Omental fat pad (tissue), 4 donors: ENCODE measurements at places on chromosomes 7 and 10.

- DNase-seq = no peak
These were observed 36.8 kb upstream of the INPP5F start for GRCh38 chr10:119689016-119689580.

DNA sequence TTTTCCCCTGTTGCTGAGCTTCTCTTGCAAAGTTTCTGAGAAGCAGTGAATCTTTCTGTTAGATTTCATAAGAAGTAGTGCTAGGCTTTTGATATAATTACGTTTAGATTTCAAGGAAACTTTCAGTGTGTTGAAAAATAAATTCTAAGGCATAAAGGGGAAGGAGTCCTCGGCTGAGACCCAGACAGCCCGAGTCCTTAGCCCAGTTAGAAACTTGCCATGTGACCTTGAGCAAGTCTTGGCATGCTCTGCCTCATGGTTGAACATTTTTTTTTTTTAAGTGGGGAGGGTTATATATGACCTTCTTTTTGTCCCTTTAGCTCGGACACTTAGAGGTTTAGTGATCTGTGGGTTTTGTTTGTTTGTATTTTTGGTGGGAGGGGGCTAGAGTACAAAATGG, 117.5 kb downstream of the TCF7L2 start:
- no peak for DNase-seq

- no peak for DNase-seq
These were observed 102.7 kb downstream of the CALN1 start for GRCh38 chr7:72309476-72309875.

- no peak for DNase-seq
These were observed 241.9 kb upstream of the SLC26A5 start for GRCh38 chr7:103687951-103688350.

GRCh38 chr10:125928928-125929585, 32.7 kb downstream of the FANK1 start:
- no peak for DNase-seq

DNA sequence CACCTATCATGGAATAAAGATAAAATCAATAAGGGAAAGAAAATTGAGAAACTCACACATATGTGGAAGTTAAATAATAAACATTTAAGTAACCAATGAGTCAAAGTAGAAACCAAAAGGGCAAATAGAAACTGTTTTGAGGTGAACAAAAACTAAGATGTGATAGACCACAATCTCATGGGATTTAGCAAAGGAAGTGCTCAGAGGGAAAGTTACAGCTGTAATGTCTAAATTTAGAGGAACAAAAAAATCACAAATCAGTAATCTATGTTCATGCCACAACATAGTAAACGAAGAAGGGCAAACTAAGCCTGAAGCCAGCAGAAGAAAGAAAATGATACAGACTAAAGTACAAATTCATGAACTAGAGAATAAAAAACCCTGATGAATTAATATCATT, 16.3 kb downstream of the CYP3A4 start:
- DNase-seq = no peak

DNA sequence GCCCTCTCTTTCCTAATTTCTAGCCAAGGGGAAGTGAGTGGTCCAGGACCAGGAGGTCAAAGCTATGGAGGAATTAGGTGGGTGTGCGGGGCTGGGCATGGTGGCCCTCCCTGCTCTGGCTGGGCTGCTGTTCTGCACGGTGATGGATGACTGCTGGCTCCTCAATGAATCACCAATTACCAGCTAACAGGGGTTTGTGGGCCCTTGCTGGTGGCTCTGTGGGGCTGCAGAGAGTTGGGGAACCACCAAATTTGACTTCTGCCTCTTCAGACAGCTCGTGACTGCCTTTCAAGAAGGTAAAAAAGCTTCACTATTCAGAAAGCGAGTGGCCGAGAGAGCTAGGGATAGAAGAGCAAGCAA, 35.0 kb upstream of the HABP2 start:
- DNase-seq = no peak

- DNase-seq = no peak
These were observed 16.1 kb downstream of the NUDT13 start for GRCh38 chr10:73126343-73126742.
